SK-N-DZ (cell line): ENCODE measurements at places on chromosomes 4 and X.
A peak's percentile ranks its signal among the peaks of the same experiment; 100 is the strongest.

- no peak for DNase-seq
Observed at GRCh38 chr4:20760053-20760452, 59.8 kb downstream of the PACRGL start.

DNA sequence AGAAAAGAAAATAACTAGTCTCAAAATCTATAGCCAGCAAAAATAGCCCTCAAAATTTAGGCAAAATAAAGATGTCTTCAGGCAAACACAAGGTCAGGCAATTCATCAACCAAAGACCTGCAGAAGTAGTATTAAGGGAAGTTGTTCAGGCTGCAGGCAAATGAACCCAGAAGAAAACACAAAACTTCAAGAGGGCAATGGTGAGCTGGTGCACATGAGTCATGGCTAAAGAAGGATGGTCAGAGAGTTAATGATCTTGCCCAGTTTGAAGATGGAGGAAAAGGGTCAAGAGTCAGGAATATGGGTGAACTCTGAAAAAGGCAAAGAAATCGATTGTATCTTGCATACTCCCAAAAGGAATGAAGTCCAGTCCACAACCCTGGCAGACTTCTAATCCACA, 83.1 kb upstream of the FAT4 start:
- DNase-seq, result no peak

GRCh38 chr4:234178-234577, 71.1 kb downstream of the ZNF732 start:
- no peak for DNase-seq

GRCh38 chrX:108349210-108349609, 89.0 kb downstream of the COL4A6 start:
- DNase-seq, result no peak

GRCh38 chr4:111854494-111855087, 290.7 kb upstream of the FAM241A start:
- DNase-seq, result peak; percentile 61

DNA sequence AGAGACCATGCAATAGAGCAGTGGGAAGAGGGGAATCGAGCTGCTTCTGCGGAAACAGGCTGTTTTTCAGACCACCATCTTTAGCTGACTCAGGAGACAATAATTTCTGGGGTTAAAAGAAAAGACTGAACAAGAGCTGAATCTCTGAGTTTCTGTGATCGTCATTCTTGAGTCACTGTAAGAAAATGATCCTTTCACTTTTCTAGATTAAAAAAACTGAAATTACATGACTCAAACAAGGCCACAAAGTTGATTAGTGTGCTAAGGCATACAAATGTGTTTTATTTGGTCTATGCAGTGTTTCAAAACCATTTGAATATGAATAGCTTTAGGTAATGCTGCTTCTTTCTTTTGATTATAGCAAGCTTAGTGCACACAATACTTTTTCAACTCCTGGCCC, 194.4 kb upstream of the RPL34 start:
- DNase-seq, result no peak

GRCh38 chrX:70480660-70481018, 36.0 kb downstream of the DLG3 start:
- no peak for DNase-seq
